ENCODE measurements at places on chromosomes 5 and 9.

DNA sequence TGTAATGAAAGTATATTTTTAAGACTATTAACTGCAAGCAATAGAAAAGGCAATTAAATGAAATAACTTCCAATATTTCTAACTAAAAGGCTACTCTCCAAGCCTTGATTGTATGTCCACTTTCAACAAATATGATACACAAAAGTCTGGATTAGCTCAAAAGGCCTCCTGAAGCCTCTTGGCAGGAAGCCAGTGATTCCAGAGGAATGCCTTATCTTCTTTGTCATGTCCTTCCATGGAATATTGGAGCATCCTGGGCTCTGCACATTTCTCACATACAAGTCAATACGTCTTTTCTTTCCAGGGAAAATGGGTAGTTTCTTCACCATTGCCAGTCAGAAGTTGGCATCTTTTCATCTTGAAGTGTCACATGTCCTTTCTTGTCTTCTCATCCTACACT lies 357.8 kb downstream of the KDM4C start:
- DNase-seq = no peak

DNA sequence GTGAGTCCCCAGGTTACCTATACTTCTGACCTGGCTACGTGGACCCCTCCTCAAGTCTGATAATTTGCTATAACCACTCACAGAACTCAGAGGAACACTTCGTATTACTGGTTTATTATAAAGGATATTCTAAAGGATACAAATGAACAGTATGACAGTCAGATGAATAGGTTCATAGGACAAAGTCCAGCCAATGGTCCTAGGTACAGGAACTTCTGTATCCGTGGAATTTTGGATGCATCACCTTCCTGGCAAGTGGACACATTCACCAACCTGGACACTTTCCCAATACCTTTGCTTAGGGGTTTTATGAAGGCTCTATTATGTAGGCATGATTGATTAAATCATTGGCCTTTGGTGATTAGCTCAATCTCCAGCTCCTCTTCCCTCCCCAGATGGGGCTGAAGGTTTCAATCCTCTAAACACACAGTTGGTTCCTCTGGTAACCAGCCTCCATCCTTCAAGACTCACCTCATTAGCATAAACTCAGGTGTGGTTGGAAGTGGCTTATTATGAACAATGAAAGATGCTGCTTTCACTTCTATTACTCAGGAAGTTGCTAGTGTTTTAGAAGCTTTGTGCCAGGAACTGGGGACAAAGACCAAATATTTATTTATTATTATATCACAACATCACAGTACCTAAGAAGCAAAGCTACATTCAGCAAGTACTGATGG lies 149.6 kb upstream of the ELL2 start:
- no peak for DNase-seq

DNA sequence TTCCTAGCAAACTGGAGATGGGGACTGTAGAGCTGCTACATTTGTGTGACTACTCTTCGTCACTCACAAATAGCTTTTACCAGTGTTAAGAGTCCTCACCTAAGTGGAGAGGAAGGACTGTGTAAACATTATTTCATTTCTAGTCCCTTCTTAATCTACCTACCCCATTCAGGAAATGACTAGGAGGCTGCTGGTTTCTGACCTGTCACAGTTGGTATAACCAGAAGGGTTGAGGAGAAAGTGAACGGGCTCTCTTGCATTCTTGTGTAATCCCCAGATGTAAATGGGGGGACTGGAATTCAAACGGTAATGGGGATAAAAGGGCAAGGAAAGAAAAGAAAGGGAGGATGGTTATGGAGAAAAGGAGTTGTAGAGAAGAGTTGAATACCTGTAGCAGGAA lies 35.4 kb upstream of the BNIP1 start:
- DNase-seq = no peak

- DNase-seq = no peak
These were observed 435.9 kb downstream of the DNAH5 start for GRCh38 chr5:13508559-13508958.

DNA sequence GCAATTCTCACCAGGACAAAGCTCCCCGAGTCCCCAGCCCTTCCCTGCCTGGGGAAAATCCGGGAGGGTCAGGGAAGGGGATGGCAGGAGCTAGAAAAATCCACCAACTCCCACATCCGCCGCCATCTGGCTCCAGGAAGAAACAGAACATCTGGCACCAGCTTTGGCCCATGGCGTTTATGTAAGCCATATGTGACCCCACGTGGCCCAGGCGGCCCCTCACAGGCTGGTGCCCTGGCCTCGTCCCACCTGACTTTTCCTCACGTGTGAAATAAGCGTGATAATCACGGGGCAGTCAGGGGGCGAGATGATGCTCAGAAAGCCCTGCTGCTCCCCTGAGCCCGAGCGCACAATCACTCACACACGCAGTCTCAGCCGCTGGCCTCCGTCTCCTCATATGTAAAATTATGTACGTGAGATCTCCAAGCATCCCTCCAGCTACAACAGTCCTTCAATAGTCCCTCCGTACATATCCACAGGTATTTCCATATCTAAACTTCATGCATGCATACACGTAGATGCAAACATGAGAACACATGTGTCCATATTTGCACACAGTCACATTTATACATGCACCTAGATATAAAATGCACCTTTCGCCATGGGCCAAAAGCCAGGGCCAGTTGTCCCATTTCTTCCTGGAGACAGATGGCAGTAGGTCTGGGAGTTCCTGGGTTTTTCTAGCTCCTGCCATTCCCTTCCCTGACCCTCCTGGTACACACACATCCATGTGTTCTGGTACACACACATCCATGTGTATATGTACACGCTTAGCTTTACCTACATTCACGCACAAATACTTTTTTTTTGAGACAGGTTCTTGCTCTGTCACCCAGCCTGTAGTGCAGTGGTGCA lies 28.9 kb downstream of the PLPP7 start:
- no peak for DNase-seq

DNA sequence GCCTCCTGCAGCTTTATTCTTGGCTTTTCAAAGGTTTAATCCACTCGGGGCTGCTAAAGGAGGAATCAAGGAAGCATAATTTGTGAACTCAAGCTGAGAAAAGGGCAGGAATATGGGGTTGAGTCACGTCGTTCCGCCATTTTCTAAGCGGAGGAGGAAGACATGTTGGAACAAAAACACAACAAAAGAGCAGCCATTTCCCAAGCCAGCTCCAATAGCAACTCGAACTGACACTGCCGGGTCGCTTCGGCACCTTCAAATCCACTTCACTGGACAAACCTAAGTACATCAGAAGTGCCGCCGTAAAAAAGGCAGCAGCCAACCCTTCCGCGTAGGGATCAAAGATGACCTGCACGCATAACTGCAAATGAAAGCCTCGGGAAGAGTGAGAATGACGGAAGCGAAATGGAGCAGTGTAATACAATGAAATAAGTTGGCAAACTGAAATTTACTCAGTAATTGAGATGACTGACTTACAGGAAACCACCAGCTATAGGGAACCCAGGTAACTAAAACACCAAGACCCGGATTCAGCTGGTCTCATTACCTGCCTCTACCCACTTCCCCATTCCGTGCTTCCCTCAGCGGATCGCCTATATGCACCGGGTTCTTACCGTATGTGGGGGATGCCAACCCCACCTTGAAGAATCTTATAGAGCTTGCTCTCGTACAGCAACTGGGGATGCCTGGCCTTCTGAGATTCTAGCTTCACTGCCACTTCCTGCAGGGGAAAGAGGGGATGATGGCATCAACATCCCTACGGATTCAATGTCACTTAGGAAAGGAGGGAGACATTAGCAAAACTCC lies 1.6 kb downstream of the CSNK1A1 start:
- no peak for DNase-seq

DNA sequence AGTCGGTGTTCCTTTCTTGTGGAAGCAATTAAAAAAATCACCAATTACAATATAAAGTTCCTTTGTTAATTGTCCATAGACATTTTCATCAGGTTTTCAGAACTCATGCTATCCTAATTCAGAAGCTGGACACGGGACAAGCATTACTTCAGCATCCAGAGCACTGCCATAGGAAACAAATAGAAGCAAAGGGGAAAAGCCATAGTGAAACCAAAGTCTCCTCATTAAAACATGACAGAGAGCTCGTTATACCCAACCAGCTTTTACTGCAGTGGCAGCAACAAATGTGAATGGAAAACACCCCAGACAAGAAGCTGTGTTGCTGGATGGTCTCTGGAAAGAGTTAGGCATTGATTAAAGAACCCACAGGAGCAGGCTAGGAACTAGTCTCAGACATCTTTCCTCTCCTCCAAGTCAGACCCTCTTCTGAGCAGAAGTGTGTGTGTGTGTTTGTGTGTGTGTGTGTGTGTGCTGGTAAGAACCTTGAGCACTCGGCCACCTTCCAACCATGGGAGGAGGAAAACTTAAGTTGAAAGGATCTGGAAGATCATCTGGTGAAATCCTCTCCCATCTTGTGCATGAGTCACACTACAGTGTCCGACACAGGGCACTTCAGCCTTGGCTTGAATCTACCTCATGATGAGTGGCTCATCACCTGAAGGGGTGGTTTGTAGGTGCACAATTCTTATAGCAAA lies 162.6 kb upstream of the ADAMTS16 start:
- no peak for DNase-seq

DNA sequence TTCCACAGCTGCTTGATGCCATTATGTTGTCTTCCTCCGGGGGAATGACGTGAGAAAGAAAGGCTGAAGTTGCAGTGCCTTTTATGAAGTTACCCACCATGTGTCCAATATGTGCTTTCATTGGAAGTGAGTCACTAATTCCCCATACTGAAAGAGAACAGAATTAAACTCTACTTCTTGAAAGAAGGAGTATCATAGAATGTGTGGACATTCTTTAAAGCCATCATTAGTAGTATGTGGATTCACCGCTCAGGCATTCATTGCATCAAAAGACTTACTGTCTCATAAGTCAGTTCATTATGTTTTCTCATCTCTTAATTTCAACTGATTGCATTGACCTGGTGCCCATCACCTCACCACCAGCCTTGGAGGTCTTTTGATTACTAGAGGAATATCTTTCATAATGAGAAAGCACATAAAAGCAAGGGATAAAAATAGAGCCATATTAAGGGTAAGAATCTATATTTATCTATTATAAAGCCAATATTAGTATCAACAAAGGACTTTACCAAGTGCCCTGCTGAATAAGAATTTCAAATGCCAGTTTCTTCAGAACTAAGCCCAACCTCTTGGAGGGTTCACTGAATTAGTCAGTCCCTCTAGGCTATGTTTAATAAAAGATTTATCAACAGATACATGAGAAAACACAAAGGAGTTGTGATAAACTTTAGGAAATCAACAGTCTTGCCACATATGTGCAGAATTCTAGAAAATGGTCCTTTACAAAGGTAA lies 516.1 kb downstream of the NTRK2 start:
- no peak for DNase-seq
